ENCODE measurements at places on chromosomes 6 and 20.

- no peak for DNase-seq
Measured at GRCh38 chr20:64025826-64026412, 10.1 kb upstream of the C20orf204 start.

DNA sequence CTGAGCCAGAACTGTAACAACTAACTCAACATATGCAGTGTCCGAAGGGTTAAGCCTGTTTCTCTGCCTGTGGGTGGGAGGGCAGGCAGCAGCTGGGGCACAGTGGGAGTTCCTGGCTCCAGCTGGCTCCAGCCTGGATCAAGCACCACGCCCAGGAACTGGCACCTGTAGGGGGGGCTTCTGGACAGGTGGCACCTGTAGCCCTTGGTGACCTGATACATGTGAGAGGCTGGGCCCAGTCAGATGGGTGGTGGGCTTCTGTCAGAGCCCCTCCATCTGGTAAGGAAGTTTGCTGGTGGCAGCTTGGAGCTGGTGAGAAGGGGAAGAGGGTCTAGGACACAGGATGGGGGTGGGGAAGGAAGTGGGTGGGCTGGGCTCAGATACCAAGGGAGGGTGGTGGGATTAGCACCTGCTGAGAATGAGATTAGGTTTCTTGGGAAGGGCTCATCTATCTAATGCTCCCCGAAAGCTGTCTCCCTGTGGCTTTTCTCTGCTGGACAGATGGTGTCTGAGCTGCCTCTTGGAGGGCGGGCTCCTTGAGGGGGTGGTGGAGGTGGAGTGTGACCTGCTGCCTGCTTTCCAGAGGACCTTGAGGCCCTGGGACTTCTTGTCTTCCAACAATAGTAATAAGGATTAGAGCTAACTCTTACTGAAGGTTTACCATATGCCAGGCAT, 28.5 kb downstream of the BCL2L1 start:
- no peak for DNase-seq

DNA sequence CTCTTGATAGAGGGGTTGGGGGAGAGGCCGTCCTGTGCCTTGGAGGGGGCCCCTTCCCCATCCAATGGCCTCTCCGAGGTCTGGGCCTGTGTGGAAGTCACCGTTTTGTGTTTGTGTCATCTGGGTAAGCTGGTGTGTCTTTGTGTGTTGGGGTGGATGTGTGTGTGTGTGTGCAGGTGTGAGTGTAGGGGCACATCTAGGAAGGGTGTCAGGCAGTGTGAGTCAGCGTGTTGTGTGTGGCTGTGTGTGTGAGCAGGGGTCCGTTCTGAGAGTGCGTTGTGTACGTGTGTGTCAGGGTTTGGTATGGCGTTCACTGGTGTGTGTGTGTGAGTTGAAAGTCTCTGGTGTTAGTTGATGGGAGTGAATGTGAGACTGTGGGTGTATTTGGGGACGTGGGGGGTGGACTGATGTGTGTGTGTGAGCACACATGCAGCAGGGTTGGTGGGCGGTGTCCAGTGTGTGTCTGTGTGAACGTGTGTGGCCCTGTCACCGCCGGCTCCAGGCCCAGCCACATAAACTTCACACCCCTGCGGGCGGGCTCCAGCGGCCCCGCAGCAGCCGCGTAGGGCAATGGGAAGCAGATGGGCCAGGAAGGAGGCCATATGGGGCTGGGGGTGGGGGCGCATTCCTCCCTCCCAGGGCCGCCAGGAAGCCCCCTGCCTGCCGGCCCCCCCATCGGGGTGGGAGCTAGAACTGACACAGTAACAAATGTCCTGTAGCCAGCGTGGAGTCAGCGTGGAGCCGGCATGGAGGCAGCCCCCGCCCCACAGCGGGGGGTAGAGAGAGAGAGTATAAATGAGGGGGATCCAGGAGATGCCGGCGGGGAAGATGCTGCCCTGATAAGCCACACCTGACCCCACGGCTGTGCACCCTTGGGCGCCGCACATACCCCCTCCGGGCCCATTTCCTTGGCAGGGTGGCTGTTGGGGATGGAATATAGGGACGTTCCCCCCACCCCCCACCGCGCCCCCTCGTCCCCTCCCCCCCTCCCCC, 32.1 kb downstream of the SNAI1 start:
- no peak for DNase-seq

DNA sequence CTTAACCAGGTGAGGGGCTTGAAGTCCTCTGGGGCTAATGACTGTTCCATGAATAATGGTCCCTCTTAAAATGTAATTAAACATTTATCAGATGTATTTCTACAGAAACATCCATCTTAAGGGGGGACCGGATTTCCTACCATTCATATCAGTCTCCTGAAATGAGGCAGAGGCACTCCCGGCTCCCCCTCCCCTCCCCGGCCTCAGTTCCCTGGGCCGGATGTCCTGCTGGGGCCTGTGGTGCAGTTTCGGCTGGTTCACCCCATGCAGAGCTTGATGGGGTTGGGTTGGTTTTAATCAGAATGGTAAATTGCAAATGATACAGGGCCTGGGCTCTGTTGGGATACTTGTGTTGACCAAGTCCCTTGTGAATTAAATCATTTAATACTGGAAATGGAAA, 349.4 kb downstream of the PREX1 start:
- no peak for DNase-seq

DNA sequence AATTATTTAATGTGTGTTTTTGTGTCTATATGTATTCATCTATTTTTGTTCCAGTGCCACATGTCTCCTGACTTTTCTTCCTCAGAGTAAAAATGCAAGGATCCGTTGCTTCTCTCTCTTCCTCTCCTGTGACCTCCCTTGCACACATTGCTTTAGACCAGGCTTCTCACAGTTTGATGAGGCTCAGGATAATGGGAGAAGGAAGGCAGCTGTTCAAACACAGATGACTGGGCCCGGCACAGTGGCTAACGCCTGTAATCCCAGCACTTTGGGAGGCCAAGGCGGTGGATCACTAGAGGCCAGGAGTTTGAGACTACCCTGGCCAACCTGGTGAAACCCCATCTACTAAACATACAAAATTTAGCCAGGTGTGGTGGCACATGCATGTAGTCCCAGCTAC, 241.9 kb downstream of the SAMD5 start:
- no peak for DNase-seq

GRCh38 chr6:17096652-17097051, 5.2 kb upstream of the STMND1 start:
- no peak for DNase-seq

DNA sequence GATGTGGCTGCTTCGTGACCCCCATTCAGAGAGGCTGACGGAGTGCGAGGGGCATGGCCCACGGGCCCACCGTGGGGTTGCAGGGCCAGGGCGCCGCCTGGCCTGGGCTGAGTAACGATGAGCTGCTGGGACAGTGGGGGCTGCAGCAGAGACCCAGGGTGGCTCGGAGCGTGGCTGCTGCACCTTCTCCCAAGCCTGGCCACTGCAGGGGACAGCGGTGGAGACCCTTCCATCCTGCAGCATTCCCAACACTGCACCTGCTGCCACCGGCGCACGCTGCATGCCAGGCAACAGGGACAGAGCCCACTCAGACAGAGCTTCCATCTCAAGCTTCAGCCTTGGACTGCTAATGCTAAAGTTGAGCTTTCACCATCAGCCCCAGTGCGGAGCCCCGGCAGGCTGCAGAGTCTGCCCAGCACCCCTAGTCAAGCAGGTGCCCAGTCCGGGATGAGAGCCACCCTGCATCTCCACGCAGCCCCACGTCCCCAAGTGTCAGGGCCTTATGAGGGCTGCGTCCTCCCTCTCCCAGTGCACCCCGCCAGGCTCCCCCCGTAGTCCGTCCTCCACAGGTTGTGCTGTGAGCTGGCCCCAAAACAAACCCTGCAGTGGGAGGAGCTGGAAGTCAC, 89.4 kb upstream of the AFDN start:
- no peak for DNase-seq

DNA sequence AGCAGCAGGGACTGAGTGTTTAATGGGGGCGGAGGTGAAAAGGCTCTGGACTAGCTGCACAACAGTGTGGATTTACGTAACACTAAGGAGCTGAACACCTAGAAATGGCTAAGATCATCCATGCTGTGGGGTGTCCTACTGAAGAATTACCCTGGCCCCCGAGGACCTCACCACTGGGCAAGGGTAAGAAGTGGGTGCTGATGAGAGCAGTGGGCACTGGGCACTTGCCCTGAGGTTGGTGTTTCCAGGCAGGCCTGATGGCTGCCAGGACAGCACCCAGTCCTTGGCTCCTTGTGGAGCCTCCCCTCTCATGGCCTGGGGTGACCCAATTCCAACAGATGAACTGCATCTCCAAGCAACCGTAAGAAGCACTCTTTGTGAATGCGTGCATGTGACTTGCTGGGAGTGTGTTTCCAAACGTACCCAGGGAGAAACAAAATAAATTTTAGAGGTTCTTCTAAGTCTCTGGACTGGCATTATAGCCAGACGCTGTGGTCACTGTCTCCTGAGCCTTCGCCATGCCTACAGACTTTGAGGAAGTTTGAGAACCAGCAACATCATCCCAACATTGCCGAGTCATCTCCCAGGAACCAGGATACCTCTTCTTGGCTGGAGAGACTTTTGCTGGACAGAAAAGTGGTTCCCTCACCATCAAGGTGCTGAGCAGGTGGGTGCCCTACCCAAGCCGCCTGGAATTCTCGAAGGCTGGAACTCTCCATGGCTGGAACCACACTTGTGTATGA, 245.9 kb downstream of the ERMARD start:
- no peak for DNase-seq

DNA sequence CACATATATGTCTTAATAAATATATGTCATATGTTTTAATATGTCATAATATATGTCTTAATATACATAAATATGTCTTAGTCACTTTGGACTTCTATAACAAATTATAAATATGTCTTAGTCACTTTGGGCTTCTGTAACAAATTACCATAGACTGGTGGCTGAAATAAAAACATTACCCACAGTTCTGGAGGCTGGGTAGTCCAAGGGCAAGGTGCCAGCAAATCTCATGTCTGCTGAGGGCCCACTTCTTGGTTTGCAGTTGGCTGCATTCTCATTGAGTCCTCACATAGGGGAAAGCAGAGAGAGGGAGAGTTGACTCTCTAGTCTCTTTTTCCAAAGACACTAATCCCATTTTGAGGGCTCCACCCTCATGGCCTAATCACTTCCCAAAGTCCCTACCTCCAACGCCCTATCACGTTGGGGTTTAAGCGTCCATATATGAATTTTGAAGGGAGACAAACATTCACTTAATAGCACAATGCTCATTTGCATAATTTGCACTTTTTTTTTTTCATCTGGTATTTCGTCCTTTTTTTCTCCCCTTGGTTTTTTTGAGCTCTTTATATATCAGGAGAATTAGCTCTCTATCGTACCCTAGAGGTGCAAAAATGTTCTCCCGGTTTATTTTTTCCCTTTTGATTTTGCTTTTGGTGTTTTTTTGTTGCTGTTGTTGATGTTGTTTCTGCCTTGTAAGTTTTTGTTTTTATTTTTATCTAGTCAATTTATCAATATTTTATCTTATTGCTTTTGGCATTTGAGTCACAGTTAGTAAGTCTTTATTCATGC, 266.4 kb downstream of the PLCB1 start:
- DNase-seq: no peak

DNA sequence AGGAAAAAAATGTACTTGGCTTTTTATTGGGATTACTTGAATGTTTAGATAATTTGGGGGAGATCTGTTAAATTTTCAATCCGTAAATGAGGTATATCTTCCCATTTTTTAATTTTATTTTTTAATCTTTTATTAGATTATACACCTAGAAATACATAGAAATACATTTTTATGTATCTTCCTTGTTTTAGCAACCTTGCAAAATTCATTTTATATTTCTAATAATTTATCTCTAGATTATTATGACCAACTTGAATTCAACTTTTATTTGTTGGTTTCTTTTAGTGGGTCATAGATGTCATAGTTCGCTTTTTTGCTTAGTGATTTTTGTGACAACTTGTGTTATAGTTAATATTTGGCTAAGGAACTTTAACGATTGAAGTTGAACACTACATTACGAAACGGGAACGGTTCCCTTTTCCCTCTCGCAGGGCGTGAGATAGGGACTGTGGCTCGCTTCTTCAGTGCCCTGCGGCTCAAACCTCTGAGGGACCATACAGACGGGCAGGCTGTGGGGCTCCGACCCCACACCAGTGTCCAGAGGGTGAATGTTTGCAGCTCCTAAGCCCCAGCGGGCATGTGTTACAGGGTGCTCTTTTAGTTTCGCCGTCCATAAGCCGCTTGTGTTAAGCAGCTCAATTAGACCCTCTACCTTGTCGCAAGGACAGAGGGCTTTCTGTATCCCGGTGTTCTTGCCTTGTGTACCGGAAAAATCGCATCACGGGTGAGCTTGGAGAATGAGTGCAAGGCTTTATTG, 53.8 kb downstream of the PRND start:
- no peak for DNase-seq

DNA sequence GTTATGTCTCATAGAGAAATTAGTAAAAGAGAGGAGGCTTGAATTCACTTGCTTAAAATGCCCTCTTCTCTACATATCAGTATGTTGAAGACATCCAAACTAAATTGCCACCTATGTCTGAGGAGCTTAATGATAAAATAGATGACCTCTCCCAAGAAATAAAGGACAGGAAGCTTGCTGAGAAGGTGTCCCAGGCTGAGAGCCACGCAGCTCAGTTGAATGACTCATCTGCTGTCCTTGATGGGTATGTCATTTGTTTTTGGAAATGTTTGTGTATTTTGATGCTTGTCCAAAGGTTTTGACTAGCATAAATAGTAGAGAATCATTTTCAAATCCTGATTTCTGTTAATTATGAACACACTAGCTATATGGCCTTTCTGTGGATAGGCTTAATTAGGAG, 307.7 kb downstream of the ARHGAP18 start:
- DNase-seq: no peak

- no peak for DNase-seq
Measured at GRCh38 chr20:62307226-62308101, 4.7 kb downstream of the ADRM1 start.

- no peak for DNase-seq
Measured at GRCh38 chr20:25579081-25579770, 6.1 kb downstream of the NINL start.

DNA sequence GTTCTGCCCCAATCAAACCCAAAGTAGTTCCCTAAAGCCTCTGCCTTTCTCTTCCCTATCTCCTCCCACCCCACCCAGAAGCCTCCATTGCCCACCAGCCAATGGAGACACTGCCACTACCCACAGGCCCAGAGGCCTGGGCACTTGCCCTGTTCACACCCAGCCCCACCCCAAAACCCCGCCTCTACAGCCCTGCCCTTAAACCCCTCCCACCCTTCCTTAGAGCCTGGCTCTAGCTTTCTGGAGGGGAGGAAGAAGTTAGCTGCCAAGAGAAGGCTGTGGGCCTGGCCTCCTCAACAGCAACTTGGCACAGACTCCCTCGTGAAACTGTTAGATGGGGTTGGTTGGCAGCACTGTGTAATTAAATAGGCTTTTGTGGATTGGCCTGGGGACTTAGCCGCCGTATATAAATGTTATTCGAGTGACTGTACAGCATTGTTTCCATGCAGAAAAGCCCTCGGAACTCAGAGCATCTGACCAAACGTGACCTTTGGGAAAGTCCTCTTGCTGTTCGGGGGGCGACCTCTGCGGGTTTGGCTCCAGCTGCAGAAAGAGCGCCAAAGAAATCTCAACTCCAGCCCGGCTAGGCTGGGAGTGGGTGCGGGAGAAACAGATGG, 31.4 kb downstream of the COL11A2 start:
- DNase-seq: peak; percentile 24

DNA sequence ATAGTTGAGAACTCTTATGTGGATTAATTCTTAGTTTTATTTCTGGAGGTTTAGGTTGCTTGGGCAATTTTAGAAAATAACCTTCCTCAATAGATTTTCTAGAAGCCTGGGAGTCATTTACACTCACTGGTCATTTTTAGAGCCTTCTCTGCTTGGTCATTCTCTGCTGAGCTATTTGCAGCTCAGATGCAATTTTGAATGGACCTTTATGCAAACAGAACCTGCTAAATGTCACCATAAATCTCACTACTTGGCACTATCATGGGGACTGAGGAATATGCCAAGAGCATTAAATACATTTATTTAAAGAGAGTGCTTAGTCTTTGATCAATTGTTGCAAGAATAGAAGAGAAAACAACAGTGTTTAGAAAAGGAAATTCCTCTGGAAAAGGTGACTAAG, 154.0 kb downstream of the CLVS2 start:
- DNase-seq: no peak

Data from activated CD4-positive, alpha-beta T cell treated with anti-CD3 and anti-CD28 coated beads for 48 hours (primary cell).